ENCODE measurements at places on chromosomes 16 and 17.

DNA sequence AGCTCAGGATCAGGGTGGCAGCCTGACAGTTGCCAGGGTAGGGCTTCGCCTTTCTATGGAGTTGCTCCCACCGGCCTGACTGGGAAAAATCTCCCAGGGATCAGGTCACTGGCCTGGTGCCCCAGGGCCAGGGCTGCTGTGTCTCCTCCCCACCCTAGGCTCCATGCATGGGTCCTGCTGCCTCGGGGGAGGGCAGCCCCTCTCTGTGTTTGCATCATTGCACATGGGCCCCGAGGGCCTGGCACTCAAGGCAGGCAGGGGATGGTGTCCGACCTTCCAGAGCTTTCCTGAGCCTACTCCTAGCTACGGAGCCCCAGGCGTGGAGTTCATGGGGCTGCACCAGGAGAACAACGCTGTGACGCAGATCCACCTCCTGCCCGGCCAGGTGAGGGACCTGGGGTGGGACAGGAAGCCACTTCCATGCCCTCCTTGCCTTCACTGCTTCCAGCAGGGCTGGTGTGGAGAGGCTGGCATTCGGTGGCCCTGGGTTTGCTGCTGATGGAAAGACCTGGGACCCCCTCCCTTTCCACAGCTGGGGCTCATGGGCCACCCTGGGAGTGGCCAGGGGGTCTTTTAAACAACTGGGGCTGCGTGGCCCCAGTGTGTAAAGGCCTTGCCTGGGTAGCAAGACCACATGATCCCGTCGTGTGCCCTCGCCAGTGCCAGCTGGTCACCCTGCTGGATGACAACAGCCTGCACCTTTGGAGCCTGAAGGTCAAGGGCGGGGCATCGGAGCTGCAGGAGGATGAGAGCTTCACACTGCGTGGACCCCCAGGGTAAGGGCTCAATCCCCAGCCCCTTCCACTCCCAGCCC lies 29.5 kb upstream of the MYO15B start:
- no peak for DNase-seq

- DNase-seq: no peak
Measured at GRCh38 chr16:991773-992172, 10.2 kb downstream of the SOX8 start.

DNA sequence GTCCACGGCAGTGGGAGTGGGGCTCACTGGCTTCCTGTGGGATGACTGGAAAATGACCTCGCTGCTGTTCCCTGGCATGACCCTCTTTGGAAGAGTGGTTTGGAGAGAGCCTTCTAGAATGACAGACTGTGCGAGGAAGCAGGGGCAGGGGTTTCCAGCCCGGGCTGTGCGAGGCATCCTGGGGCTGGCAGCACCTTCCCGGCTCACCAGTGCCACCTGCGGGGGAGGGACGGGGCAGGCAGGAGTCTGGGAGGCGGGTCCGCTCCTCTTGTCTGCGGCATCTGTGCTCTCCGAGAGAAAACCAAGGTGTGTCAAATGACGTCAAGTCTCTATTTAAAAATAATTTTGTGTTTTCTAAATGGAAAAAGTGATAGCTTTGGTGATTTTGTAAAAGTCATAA lies 7.8 kb upstream of the RNF213 start:
- peak; percentile 49 for DNase-seq

DNA sequence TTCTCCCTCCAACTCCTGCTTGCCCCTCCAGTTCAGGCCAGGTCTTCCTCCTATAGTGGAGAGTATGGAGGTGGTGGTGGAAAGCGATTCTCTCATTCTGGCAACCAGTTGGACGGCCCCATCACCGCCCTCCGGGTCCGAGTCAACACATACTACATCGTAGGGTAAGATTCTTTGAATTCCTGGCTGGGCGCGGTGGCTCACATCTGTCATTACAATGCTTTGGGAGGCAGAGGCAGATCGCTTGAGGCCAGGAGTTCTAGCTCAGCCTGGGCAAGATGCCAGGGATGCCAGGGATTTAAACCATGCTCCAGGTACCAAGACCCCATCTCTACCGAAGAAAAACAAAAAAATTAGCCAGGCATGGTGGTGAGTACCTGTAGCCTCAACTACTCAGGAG lies 1.4 kb downstream of the ZG16 start:
- no peak for DNase-seq

- DNase-seq: peak; percentile 90
Measured at GRCh38 chr16:21300309-21301167, 22.4 kb upstream of the CRYM start.

DNA sequence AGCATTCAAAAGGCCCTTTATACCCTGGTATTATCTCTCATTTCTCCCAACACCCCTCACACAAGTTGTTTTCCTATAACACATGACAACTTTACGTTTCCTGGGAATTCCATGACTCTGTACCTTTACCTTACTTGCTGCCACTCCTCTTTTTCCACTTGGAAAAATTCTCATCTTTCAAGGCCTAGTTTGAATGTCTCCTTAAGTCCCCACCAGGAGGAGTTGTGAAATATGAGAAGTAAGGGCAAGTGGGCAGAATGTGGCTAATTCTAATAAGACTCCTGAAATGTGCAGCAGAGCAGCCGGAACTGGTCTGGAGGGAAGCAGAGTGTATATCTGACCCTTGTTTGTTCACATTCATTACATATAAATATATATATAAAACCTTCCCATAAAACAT lies 39.7 kb downstream of the BRCA1 start:
- DNase-seq: no peak

- peak; percentile 26 for DNase-seq
Measured at GRCh38 chr17:55576996-55577586, 65.8 kb upstream of the SMIM36 start.

DNA sequence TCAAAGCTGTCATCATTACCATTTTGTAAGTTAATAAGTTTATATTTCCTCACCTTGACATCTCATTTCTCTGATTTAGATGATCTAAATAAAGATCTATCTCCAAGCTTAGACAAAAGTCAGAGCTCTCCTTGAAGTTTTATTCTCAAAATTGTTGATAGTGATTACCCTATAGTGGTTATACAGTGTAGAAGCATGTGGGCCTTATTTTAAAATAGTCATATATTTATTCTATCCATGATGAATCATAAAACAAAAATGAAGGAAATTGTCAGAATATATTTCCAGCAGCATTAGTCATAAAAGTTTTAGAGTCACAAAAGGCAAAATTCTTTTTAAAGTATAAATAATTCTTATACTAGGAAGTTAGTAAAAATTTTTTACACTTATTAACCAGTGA lies 49.0 kb downstream of the RHOT1 start:
- no peak for DNase-seq

DNA sequence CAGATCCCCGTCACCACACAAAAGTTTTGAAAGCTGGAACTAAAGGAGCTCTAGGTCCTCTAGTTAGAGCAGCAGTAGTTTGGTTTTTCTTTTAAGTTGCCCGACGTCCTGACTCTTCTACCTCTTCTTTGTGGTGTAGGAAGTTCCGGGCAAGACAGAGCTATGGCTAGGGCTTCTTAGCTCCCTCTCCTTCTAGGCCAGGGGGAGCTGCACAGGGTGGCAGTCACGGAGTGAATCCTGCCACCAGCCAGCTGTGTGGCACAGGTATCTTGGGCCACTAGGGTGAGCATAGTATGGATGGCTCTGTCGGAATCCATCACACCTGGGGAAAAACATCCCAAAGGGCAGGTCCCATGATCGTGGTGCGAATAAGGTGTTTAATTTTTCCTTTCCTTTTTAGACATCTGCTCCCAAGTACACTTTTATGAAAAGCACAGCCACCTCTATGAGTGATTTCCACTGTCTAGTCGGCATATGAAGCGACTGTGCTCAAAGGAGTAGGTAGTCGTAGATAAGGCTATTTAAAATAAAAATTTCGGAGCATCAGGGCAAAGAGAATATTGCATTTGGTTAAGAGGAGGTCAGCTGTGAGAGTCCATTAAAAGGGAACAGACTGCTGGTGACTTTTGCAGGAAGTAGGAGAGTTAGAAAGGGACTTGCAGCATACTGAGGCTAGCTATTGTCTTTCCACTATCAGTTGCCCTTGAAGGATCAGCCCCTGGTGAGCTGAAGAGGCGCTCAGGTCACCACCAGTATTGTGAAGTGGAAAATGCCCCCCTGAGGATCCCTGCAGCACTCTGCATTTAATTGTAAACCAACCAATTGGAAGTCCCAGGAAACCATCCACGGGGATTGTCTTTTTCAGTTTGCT lies 2.1 kb downstream of the PRKCA start:
- no peak for DNase-seq

DNA sequence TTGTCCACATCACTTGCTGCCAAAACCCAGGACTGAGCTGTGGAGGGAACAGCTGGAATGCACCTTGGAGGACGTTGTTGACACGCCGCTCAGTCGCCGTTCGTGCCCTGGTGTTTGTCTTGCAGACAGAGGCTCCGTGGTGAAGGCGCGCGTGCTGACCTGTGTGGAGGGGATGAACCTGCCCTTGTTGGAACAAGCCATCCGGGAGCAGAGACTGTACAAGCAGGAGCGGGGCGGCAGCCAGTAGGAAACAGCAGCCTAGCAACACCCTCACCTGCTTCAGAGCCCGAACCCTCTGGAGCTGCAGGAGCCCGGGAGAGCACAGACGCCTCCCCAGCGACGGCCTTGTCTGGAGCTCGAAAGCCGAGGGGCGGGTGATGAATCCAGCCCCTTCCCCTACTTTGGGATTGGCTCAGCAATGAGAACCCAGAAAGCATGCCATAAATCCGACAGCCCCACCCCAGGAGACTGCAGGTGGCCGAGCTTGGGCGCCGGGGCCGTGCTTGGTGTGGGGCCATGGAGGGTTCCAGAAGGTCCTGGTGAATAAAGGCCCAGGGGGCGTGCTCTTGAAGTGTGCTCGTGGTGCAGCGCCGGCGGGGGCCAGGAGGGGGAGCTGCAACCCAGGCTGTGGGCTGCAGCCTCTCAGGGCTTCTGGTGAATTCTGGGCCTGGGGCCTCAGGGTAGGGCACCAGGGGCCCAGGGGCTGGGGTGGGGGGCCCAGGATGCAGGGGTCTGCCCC lies 470 bp upstream of the CDK3 start:
- DNase-seq: peak; percentile 49

DNA sequence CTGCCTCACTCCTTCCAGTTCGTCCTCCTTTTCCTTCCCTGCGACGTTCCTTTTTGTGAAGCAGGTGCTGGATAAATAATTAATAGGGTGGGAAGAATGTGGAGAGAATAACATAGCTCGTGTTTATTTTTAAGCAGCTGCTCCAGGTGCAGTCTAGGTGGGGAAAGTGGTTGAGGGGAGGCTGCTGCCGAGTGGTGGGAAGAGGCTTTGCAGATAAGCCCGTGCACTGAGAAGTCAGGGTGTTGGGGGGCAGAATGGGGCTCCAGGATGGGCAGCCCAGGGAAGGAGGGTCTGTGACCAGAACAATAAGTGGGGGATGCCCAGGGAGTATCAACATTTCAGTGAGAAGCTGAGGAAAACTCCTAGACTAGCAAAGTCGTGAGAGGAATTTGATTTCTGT lies 300.5 kb downstream of the CPPED1 start:
- no peak for DNase-seq

DNA sequence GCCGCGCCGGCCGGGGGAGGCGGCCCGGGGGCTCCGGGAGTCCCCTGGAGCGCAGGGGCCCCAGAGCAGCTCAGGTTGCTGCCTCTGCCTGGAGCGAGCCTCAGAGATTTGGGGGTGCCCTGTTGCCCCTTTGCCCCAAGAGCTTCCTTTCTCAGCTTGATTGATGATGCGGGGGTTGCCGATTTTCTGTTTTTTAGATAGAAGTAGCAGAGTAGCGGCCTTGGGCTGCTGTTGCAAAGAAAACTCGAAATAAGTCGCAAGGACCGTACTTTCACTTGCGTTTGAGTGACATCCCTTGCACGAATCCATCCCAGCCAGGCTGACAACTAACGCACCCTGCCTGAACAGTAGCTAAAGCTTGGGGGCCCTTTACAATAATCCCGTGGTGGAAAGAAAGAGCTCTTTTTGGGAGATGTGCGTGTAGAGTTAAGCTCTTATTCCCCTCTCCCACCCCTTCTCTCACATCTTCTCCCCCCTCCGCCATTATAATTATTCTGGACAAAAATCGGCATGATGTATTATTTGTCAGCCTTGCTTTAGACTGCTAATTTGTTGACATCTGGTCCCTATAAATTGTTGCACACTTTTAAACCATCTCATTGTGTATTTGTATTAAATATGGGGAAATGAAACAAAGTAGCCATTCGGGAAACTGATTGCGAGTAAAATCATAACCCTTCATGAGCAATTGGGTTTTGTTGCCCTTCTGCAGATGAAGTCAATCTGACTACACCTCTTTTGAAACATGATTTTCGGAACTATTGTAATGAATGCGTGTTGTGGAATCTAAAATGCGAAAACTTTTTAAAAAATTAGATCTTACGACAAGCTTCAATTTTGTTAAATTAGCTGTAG lies 873 bp downstream of the USP10 start:
- DNase-seq: peak; percentile 50

DNA sequence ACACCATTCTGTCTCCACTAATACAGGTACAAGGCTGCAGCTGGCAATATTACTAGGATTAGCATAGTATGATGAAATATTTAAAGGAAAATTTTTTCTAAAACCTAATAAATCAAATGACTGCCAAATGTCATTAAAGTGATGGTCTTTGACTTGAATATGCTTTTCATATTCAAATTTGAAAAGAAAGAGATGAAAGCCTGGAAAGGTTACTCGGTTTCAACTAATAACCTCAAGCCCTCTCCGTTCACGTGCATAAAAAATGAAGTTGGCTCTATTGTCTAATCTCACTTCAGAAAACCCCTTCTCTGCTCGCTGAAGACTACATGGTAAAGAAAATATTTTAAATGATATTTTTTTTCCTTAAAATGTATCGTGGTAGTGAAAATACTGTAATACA lies 83.2 kb downstream of the RPGRIP1L start:
- DNase-seq: no peak

DNA sequence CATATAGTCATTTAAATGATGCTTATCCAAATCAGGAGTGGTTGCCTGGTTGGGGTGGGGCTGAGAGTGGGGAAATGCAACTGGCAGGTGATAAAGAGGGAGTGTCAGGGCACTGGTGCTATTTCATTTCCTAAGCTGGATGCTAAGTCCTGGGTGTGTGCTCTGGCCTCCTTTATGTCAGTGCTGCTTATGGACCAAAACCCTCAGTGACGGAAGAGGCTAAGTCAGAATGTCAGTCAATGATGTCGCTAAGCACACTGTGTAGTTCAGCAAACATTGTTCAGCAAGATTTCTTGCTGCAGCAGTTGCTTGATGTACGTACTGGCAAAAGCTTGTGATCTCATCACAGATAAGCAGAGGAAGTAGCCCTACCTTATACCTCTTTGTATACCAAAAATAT lies 16.4 kb upstream of the FLCN start:
- DNase-seq: no peak

- no peak for DNase-seq
Measured at GRCh38 chr16:65041667-65042066, 80.2 kb downstream of the CDH11 start.

- DNase-seq: no peak
Measured at GRCh38 chr16:81394416-81394815, 50.2 kb upstream of the CMIP start.

DNA sequence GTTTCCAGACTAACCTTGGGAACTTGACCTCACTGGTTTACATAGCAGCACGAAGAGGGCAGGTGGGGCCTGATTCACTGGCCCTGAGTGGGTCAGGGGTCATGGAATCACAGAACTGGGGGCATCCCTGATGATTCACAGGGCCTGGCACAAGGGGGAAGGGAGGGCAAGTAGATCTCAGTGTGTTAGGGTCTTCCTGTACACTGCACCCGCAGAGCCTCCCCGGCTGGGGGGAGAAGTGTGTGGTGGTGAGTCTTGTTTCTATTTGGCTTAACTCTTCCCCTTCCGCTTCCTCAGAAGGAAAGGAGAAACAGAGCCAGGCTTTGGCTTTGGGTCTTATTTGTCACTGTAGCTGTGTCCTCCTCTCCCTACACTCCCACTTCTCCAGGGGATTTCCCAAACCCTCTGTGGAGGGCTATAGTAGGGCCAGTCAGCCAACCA lies 3.7 kb downstream of the STARD3 start:
- DNase-seq: no peak

Measured in head of caudate nucleus (tissue), 42 donors.